ENCODE measurements at places on chromosomes 4 and X.

DNA sequence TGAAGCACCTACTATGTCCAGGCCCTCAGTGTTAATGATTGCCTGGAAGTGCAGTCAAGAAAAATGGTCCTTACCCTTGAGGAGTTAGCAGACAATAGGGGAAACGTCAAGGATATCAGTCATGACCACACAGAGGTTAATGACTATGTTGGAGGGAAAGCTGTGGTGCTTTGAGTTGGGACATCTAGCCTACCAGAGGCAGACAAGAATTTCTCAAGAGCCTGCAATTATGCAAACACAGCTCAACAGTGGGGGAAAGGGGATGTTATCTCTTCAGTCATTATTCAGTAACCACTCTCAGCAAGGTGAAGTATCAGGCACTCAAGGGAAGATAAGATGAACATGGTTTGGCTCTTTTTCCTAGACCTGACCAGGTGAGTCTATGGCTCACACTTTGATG lies 7.0 kb upstream of the FGFBP1 start:
- DNase-seq = peak; percentile 17

DNA sequence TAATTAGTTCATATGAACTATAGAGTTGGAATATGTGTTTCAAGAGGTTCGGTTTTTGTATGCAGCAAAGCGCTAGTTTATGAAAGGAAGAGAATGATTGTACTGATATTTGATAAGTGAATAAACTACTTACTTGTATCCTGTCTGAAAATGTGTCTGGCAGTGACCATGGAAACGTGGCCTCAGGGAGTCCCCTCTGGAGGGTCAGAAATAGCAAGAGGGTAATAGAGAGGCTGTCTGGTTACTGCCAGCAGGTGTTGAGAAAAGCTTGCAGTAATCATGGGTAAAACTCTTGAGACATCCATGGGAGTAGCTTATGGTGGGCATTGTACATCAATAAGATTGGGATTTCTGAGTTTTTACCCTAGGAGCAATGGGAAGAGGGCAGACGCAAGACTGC lies 77.1 kb downstream of the DCLK2 start:
- DNase-seq = no peak

DNA sequence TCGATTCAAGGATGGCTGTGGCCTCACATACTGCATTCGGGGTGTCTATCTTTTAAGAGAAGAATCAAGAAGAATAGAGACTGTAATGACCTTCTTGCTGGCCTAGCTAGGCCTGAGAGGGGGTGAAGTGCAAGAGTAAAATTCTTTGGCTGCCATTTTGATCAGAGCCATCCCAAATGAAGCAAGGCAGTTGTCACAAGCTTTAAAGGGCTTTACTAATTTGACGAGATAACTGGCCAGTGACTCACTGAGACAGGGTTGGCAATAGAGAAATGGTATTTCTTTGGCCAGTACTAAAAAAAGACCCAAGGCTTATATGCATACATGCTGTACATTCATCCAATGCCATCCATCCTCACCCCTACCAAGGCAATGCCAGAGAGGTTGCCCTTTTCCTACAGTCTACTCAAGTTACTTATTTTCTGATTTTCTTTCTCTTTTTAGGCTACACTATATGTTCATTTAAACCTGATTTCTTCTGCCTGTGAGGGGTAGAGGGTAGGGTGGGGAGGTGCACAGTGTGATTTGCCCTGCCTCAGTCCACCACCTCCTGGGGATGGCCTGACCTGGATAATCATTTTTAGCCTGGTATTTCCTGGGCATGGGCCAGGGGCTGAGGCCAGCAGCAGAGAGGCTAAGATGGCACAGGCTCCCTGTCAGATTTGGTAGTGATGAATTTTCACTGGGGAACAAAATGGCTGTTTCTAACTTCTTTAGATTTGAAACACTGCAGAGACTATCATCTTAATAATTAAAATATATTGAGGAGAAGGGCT lies 32.2 kb downstream of the ATG4A start:
- no peak for DNase-seq

DNA sequence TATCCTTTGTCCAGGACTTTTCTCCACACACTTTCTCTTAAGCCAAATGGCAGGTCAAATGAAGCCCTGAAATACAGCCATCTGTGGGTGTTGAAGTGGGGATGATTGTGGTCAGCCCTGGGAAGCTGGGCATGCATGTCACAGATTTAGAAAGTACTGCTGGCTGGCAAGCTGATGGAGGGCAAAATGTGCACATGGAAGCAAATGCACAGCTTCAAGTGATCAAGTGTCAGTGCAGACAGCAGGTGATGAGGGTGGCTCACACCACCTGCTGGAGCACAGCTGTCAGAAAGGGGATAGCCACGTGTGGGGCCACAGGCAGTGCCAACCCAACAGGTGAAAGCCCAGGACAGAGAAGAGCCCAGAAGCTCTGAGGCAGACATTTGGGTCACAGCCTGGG lies 40.3 kb upstream of the ATXN3L start:
- DNase-seq = no peak

DNA sequence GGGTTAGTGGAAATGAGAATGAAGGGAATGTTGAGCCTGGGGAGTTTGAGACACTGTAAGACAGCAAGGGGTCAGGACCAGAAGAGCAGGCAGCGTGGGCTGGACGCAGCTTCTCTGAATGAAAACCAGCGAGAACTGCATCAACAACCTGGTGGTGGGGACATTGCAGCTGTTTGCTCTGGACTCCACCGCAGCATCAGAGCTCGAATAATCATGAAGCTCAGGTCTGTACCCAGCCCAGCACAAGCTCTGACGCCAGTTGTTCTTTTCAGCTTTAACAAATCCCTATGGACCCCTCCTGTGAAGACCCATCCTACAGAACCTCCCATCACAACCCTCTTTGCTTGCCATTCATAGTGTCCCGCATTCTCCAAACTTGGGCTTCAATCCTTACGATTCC lies 106.8 kb upstream of the PNPLA4 start:
- no peak for DNase-seq

- no peak for DNase-seq
These were observed 626.3 kb upstream of the INTU start for GRCh38 chr4:127006446-127006877.
